ENCODE measurements at places on chromosomes 4 and X.

GRCh38 chrX:96480081-96480480, 204.6 kb upstream of the DIAPH2 start:
- peak; percentile 2 for DNase-seq

DNA sequence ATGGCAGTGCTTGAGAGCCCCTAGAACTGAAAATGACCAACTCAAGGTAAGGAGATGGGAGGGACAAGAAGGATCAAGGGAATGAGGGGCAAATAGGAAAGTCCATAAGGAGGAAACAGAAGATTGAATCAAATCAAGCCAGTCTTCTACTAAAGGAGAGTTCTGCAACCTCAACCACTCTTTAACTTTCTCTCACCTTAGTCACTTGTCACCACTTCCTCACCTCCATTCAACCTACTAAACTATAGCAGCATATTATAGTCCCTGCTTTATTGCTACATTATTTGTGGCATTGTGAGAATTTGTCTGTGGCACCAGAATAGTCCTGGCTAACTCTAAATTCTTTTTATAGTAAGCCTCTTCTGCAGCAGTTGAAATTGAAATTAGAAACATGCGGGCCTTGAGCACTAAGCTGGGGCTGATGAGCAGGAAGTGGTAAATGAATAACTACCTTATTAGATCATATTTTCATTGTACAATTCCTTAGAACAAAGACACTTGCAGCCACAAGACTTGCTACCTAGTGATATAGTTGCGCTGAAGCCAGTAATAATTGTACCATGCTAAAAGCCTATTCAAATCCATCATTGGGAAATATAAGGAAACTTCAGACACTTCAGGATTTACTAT, 336.9 kb downstream of the ZNF674 start:
- DNase-seq = no peak

GRCh38 chrX:136747003-136747986, 33.4 kb downstream of the ARHGEF6 start:
- DNase-seq = no peak

- no peak for DNase-seq
Measured at GRCh38 chrX:25175743-25176142, 160.0 kb upstream of the ARX start.

- no peak for DNase-seq
Measured at GRCh38 chr4:189049682-189050081, 891.0 kb upstream of the FRG1 start.

DNA sequence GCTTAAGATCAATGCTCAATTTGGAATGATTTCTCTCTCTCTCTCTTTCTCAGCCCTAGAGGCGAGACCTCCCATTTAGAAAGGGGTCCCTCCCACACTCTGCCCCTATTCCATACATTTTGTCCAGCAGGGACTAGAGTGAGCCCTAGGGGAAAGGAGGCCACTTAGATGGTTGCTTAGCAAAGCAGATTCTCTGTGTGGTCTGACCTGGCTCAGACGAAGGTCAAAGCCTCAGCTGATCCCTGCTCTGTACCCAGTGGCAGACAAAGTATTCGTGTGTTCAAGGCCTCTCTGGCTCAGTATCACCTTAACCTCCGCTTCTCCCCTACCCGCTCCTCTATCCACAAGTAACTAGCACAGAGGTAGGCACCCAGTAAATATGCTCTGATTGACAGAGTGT, 78.4 kb downstream of the HPRT1 start:
- no peak for DNase-seq

DNA sequence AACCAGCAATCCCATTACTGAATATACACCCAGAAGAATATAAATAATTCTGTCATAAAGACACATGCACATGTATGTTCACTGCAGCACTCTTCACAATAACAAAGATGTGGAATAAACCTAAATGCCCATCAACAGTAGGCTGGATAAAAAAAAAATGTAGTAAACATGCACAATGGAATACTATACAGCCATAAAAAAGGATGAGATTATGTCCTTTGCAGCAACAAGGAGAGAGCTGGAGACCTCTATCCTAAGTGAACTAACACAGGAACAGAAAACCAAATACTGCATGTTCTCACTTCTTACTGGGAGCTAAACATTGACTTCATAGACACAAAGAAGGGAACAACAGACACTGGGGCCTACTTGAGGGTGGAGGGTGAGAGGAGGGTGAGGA, 2067.7 kb downstream of the ARAP2 start:
- DNase-seq = no peak

DNA sequence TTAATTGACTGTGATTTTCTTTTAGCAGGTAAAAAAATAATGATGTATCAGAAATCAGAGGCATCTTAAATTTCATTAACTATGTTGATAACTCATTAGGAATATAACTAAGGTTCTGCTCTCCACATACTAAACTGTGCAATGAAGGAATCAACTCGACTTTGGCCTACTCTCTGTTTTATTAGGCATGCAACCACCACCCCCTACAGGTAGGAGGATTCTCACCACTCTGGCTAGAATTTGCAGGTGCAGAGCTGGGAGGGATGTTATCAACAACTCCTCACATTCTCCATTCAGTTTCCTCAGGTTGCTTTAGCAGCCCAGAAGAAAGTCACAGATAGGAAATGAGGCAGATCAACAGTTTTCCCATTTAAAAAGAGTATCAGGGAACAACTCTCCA, 160.1 kb downstream of the COX18 start:
- no peak for DNase-seq

DNA sequence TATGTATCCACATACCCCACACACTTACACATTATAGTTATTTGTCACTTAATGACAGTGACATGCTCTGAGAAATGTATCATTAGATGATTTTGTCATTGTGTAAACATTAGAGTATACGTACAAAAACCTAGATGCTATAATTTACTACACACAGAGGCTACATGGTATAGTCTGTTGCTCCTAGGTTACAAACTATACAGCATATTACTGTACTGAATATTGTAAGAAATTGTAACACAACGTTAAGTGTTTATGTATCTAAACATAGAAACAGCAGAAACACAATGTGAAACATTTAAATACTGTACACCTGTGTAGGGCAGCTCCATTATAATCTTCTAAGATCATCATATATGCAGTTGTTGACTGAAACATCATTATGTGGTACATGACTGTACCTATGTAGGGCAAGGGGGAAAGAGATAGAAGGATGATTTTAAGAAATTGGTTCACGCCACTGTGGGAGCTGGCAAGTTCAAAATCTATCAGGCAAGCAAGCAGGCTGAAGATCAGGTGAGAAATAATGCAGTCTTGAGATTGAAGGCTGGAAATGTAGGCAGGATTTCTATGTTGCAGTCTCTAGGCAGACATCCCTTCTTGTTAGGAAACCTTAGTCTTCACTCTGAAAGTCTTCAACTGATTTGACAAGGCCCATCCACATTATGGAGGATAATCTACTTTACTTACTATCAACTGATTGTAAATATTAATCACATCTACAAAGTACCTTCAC, 78.0 kb upstream of the CPEB2 start:
- no peak for DNase-seq

- DNase-seq = no peak
Measured at GRCh38 chrX:151000861-151001331, 17.8 kb downstream of the HMGB3 start.

- DNase-seq = no peak
Measured at GRCh38 chrX:42536286-42536685, 241.7 kb downstream of the PPP1R2C start.

DNA sequence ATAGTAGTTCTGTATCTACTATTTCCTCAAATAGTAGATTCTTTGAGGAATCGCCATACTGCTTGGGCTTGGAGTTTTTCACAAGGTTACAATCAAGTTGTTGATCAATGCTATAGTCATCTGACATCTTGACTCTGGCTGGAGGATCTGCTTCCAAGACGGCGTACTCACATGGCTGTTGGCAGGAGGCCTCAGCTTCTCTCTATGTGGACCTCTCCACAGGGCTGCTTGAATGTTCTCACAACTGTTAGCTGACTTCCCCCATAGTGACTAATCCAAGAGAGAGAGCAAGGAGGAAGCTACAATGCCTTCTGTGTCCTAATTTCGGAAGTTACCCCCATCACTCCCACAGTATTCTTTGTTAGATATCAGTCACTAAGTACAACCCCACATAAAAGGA, 10.3 kb downstream of the EGFL6 start:
- DNase-seq = no peak

DNA sequence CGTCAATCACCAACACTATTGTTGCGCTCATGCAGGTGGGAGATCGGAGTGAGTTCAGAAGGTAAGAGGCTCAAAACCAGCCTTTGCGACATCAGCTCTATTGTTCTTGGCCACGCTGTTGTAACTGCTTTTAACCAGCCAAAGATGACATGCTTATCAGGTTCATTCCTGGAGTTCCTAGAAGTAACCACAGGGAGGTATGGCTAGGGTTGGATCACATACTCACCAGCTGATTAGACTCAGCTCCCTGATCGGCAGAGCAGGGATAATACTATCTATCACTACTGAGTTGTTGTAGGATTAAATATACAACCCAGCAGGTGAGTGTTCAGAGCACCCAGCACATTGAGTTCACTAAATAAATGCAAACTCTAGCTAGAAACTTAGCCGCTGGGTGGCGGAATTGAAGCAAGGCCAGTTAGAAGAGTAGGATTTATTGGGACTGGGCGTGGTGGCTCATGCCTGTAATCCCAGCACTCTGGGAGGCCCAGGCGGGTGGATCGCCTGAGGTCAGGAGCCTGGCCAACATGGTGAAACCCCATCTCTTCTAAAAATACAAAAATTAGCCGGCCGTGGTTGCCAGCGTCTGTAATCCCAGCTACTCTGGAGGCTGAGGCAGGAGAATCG, 12.4 kb downstream of the SLC34A2 start:
- peak; percentile 18 for DNase-seq

DNA sequence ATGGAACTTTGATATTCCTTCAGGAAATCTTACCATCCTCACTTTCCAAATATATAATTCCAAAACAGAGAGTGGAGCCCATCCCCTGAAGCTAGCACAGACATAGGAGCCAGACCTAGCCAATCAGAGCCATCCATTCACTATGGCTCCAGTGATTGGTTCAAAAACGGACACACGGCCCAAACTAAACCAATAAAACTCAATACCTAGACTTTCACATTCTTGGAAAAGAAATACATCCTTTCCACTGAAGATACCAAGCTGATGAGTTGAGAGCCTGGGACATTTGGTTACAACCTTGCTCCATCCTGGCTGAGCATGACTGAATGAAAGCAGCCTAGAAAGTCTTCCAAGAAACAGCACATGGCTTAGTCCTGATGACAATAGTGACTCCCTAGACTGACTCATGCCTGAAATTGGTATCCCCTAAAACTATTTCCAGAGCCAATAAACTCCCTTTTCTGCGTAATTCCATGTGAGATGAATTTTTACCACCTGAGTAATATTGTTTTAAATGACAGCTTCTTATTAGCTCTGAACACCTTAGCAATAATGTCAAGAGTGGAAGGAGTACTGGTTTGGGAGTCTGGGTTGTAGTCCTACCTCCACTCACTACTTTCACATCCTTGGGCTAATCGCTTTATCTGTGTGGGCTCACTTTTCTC, 189.6 kb upstream of the LNX1 start:
- DNase-seq = no peak

GRCh38 chr4:127643791-127644190, 11.0 kb downstream of the INTU start:
- DNase-seq = no peak
